GM10248 (cell line): ENCODE measurements at places on chromosomes 1 and 21.
A peak's percentile ranks its signal among the peaks of the same experiment; 100 is the strongest.

DNA sequence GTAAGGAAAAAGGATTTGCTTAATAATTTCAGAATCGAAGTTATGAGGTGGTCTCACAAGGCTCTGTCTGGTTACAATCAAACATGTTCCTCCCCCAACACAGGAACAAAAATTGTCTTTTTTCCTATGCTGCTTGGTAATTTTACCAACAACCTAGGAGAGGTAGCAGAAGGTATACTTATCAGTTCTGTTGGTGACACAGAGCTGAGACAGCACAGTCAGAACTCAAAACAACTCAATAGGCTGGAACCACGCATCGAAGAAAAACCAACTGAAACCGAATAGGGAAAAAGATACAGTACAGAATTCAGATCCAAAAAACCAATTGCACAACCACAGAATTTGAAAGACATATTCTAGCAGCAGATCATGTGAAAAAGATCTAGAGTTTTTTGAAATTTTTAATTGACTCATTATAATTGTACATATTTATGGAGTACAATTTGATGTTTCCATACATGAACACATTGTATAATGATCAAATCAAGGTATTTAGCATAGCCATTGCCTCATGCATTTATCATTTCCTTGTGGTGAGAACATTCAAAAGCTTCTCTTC lies 3.8 kb downstream of the G0S2 start:
- DNase-seq: no peak

- no peak for DNase-seq
These were observed 61.7 kb upstream of the MRPS6 start for GRCh38 chr21:34011660-34012059.

DNA sequence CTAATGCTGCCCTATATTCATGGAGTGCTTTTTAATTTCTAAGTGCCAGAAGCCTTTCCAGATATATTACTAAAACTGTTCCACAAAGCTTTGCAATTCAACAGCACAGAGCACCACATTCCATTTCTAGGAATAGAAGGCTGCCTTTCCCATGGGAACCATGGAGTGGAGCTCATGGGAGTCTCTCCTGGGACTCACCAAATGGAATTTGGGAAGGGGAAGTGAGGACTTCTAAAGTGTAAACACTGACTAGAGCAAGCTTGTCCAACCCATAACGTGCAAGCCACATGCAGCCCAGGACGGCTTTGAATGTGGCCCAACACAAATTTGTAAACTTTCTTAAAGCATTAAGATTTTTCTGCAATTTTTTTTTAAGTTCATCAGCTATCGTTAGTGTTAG lies 190.4 kb upstream of the TNR start:
- no peak for DNase-seq

DNA sequence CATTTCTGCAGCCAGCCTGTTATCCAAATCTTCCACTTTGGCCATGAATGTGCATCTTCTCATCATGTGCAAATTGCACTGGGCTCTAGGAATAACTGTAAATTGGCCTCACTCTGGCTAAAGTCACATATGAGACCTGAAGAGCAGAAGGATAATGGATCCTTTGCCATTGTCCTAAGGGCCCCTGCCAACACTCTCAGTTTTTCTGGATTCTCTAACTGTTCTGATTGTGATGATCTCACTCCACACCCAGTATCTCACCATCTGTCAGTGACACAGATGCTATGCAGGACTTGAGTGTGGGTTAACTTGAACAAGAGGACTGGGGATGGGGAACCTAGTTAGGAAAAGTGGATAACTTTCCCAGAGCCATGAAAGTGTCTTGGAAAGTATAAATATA lies 8.5 kb upstream of the FYB2 start:
- DNase-seq: no peak

- DNase-seq: no peak
These were observed 75.0 kb downstream of the RWDD3 start for GRCh38 chr1:95309031-95309471.

DNA sequence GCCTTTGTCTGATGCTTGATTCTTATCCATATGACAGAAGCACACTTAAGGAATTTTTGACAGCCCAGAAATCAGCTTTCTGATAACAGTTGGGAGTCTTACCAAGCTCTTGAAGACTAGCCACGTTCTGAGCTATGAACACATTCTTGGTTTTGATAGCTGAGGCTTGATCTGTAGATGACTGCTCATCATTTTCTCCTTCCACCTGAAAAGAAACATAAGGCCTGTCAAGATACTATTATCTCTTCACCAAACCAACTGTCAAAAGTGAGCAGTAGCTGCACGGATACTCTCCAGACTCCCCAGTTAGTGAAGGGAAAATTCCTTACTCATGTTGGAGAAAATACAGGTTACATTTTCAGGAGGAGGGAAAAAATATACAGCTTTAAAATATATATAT lies 12.2 kb downstream of the UBR4 start:
- no peak for DNase-seq

DNA sequence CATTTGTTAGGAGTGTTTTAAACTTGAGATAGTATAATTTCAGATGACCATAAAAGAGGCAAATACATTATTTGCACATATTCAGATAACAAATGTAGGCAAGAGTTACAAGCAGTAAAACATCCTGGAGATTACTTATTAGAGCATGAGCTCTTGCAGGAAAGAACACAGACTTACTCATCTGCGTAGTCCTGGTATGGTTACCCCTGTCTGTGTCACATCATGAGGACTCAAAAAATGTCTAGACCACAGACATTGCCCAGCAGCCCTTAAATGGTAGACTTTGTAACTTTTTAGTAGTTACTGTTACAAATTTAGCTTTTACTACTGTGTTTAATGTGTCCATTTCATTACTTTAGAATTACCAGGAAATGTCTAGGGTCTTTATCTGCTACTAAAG lies 12.8 kb downstream of the CACHD1 start:
- no peak for DNase-seq

DNA sequence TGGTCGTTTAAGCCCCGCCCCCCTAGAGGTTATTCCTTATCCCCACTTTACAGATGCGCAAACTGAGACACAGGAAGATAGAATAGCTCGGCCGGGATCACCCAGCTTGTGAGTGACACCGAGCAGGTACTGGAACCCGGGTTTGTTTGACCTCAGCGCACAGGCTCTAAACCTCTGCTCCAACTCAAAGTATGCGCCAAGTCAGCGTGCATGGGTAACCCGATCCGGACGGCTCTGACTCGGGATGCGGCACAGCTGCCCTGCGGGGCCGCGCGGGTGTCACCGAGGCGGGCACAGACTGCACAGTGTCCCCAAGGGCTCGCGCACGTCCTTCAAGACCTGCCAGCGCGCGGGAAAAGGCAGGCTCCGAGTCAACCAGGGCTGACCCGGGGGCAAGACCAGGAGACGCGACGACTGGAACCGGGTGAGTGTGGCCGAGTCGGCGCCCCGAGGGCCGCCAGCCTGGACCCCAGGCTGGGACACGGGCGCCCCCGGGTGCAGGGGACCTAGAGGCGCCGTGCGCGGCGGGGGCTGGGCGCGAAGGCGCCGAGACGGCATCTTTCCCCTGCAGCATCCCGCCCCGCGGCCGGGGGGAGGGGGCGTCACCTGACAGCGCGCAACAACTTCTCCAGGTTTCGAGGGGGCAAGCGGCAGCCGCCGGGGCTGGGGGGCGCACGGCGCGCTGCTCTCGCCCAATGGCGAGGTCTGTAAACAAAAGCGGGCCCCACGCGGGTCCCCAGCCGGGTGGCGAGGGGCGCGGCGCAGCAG lies 101.9 kb upstream of the SOD1 start:
- DNase-seq: no peak

- no peak for DNase-seq
These were observed 11.3 kb downstream of the GNPAT start for GRCh38 chr1:231252336-231252735.

DNA sequence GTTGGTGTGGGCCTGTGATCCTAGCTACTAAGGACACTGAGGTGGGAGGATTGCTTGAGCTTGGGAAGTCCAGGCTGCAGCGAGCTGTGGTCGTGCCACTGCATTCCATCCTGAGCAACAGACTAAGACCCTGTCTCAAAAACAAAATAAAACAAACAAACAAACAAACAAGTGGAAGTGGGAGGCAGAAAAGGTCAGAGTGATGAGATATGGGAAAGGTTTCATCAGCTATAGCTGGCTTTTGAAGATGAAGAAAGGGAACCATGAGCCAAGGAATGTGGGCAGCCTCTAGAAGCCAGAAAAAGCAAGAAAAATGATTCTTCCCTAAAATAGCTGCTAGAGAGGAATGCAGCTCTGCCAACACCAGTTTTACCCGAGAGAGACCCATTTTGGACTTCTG lies 10.6 kb upstream of the NUCKS1 start:
- no peak for DNase-seq

DNA sequence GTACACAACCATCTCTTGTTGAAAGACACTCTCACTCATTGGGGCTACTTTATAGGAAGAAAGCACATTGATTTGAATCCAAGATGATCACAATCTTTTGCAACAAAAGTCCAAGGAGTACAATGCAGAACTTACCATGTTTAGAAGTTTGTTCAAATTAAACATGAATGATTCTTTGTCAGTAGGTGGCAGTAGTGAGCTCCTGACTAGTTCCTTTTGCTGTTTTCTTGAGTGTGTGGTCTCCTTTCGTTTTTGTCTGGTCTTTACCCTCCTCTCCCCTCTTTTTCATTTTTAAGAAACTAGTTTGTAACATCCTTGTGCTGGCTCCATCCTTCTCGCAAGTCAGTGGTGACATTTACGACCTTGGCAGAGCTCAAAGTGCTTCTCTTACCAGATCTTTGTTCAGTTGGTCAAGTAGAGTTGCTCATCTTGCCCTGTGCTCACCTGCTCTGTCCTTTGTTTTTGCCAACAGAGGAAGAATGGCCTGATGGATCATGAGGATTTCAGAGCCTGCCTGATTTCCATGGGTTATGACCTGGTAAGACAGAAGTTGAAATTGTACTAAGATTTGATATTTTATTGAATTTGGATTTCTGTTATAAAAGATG lies 35.7 kb upstream of the MTR start:
- DNase-seq: peak; percentile 71

GRCh38 chr1:178847396-178847849 lies 23.5 kb downstream of the ANGPTL1 start:
- DNase-seq: no peak

- peak; percentile 56 for DNase-seq
These were observed 10.2 kb downstream of the DDI2 start for GRCh38 chr1:15627343-15627988.

DNA sequence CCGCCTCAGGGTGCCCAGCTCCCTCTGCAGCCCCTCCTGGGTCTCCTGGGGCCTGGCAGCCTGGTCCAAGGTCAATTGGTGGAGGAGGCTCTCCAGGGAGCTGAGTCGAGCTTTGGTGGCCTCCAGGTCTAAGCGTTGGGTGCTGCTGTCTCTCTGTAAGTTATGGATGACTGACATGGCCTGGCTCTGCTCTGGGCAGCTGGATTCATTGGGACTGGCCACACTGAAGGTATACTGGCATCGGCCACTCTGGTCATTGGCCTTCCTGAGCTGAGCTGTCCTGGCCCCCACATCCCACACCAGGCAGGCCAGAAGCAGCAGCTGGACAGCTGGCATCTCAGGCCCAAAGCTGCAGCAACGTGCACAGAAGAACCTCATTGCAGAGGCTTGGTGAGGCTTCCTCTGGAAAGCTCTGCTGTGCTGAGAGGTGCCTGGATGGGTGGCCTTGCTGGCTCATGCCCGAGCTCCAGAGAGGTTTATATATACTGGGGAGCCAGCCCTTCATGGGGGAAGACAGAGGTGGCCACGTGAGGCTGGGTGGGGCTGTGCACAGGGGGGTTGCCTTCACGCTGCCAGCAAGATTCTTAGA lies at the start of gene MYOC:
TSS of gene MYOC (minus strand) at position 455 of the 589 bp plus-strand sequence. CDS start at position 378, 77 bp downstream.
- no peak for DNase-seq

- no peak for DNase-seq
These were observed 6.0 kb downstream of the PSMB4 start for GRCh38 chr1:151405187-151405951.

- DNase-seq: peak; percentile 47
These were observed 19.3 kb downstream of the TRMT13 start for GRCh38 chr1:100152271-100152670.

DNA sequence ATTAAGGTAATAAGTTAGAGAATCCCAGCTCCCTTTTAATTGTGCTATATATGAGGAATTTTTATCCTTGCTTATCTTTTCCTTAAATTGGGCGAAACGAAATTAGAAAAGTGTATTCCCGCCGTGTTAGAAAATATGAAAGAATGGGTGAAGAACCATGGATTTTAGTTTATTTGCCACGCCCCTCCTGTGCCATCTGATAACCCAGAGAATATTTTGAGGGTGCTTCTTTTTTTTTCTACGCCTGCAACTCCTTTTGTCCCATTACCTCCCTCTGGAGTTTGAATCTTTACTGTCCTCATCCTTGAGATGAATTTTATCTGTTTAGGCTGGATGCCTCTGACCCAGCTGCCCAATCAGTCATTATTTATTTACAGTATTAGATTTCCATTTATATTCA lies 1.6 kb downstream of the TLCD4 start:
- no peak for DNase-seq

- no peak for DNase-seq
These were observed 58.6 kb downstream of the XCL1 start for GRCh38 chr1:168634951-168635532.

- no peak for DNase-seq
These were observed 19.7 kb upstream of the SUMO3 start for GRCh38 chr21:44837537-44837936.

DNA sequence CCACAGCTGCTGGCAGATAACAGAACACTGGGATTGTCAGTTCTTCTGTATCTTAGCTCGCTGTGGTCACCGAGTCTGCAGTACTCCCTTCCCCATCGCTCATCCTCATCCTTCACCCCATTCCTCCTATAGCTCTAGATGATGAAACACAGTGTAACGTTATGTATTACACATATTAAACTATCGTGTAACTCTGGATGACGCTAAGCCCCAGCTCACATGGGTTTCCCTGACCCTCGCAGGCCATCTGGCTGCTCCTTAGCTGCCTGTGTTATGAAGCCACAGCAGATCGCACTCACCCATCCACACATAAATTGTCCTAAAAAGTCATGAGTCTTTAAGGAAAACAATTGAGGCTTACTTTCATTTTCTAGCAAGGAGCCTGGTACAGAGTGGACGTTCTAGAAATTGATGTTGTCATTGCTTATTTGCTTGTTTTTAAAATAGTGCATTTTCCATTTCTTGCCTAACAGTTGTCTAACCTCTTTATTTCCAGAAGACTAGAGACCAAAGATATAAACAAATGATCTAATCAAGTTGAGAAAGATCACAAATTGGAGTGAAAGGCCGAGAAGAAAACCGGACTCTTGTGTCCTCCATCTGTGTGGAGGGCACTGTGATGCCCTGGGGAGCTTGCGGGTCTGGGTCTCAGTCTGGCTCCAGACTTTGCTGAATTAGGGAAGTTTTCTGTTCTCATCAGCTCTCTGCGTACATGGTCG lies 24.3 kb upstream of the PCP4 start:
- no peak for DNase-seq

DNA sequence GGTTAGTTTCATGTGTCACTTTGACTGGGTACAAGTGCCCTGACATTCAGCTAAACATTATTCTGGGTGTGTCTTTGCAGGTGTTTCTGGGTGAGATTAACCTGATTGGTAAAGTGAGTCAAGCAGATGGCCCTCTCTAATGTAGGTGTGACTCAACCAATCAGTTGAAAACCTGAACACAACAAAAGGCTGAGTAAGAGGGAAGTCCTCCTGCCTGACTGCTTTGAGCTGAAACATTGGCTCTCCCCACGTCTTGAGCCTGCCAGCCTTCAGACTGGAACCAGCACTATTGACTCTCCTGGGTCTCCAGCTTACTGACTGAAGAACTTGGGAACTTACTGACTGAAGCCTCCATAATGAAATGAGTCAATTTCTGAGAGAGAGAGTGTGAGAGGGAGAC lies 70.0 kb upstream of the C21orf91 start:
- no peak for DNase-seq

GRCh38 chr1:147600119-147601111 lies 59.1 kb downstream of the BCL9 start:
- no peak for DNase-seq

GRCh38 chr1:41915786-41916571 lies 2.7 kb downstream of the HIVEP3 start:
- no peak for DNase-seq
